ENCODE measurements at places on chromosomes 6 and 20.

GRCh38 chr6:53741034-53741823, 53.6 kb upstream of the LRRC1 start:
- DNase-seq, result no peak

DNA sequence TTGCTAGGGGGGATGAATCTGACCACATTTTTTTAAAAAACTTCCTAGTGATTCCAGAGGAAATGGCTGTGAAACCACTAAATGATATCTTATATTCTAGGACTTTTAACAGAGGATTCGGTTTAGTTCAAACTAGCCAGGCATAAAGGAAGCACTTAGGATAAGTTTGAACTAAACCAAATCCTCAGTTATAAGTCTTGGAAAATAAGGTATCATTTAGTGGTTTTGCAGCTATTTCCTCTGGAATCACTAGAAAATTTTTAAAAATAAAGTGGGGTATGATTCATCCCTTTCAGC, 327.9 kb upstream of the QKI start:
- no peak for DNase-seq

DNA sequence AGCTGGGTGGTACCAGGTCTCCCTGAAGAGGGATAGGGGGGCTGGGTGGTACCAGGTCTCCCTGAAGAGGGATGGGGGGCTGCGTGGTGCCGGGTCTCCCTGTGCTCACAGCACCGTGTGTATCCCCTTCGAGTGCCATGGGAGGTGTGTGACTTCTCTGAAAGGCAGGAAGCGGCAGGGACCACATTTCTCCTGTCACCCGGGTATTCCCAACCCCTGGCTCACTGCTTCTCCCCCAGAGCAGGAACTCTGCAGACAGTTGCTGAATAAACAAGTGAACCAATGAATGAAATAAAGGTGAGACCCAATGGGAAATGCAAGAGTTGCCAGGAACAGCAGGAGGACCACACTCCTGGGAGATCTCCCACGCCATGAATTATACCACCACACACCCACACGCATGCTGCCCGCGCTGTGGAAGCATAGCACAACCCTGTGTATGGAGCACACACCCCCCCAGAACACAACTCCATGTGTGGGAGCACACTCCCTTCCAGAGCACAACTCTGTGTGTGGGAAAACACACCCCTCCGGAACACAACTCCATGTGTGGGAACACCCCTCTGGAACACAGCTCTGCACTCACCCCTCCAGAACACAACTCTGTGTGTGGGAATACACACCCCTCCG, 50.7 kb downstream of the RNASET2 start:
- no peak for DNase-seq

- DNase-seq, result no peak
Observed at GRCh38 chr20:40657526-40657925, 31.5 kb downstream of the MAFB start.

GRCh38 chr6:70985156-70985555, 28.3 kb upstream of the B3GAT2 start:
- no peak for DNase-seq

GRCh38 chr6:137699031-137699683, 167.9 kb upstream of the TNFAIP3 start:
- DNase-seq, result peak; percentile 93

GRCh38 chr6:42405021-42405420, 46.7 kb downstream of the TRERF1 start:
- no peak for DNase-seq

GRCh38 chr6:105318660-105319059, 84.2 kb downstream of the PREP start:
- no peak for DNase-seq

DNA sequence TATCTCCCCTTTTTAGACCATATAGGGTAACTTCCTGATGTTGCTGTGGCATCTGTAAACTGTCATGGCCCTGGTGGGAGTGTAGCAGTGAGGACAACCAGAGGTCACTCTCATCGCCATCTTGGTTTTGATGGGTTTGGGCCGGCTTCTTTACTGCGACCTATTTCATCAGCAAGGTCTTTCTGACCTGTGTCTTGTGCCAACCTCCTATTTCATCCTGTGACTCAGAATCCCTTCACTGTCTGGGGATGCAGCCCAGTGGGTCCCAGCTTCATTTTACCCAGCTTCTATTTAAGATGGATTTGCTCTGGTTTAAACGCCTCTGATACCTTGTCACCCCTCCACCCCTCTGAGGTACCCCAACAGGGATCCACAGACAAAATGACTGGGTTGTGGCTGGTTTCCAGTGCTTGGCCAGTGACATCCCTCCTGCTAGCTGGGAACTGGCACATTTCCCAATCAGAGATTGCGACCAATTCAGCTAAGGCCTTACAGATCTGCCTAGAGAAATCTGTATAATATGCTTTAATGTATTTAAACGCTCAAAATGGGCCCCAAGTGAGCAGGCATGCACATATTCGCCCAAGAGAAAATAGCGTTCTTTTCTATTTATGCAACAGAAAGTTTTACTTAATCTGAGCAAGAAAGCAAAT, 315.6 kb upstream of the QKI start:
- no peak for DNase-seq

DNA sequence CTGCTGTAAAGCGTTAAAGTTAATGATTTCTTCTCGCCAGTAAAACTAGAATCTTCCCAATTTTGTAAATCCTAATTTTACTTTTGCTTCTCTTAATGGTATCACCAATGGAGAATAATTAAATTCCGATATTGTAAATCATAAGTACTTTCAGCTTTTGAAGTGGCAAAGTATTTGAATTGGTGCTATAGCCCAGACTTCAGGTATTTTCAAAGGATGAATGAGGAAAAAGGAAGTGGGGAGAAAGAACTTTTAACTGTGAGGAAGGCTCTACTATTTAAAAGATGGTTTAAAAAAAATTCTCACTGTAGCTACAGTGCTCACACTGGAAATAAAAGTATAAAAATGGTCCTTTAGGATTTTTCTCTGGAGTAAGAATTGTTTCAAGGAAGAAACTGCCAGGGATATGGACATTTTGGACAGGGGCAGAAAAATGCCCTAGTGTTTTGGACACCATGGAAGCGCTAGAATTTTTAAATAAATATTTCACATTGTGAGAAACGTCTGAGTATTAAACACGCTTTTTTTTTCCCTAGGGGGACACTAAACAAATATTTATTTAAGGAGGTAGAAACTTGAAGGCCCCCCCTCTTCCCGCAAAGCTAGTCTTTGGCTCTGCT, 1.3 kb upstream of the TAB2 start:
- DNase-seq, result no peak

GRCh38 chr6:52186480-52186879, 305 bp downstream of the IL17A start:
- no peak for DNase-seq

GRCh38 chr20:47445291-47445690, 56.4 kb upstream of the NCOA3 start:
- no peak for DNase-seq

- no peak for DNase-seq
Observed at GRCh38 chr6:134725590-134725989, 224.3 kb downstream of the ALDH8A1 start.

- no peak for DNase-seq
Observed at GRCh38 chr20:11778206-11778570, 139.5 kb upstream of the BTBD3 start.

DNA sequence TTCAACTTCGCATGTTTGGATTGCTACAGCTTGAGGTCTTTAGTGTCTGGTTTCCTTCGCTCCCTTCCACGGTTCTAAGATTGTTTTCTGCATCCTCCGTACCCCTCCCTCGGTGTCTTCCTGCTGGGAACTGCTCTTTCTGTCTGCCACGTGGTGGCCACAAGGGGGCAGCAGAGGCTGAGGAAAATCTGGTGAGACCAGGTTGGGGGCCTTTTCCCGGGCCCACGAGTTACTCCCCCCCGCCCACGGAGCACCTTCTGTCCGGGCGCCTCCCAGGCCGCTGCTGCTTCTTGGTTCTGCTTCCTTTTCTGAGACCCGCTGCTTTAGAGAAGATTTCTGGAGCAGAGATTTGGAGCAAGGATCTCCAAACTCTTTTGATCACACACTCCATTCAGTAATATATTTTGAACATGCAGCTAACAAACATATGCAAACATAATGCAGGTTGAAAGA, 21.1 kb upstream of the NOTCH4 start:
- DNase-seq, result peak; percentile 36

DNA sequence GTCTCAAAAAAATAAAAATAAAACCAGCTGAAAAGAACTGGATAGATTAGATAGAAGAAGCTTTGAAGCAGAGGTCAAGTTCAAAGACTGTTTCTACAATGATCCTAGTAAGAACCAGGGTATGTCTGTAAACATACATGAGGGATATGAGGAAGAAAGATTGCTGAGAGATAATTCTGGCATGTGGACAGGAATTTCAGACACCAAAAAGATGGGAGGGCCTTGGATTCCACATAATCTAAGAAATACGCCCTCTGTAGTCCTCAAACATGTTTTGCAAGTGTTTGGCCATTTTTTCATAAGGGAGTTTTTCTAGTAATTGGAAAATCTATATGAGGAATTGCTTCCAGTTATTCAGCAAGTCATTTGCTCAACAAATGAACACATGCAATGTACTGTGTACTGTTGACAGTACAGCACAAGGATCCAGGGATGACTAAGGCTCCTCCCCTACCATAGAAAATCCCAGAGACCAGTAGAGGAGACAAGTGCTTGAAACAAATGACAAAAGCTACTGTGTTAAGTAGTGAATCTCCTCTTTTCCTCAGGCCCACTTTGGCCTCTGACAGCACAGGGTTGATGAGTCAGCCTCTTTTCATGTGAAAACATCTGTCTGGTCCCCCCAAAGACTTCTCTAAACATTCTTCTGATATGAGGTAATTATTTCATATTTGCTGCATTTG, 795.9 kb downstream of the MAFB start:
- DNase-seq, result no peak

- DNase-seq, result no peak
Observed at GRCh38 chr20:15945289-15945688, 628.0 kb downstream of the KIF16B start.

- DNase-seq, result no peak
Observed at GRCh38 chr6:1439349-1439748, 50.0 kb downstream of the FOXF2 start.

DNA sequence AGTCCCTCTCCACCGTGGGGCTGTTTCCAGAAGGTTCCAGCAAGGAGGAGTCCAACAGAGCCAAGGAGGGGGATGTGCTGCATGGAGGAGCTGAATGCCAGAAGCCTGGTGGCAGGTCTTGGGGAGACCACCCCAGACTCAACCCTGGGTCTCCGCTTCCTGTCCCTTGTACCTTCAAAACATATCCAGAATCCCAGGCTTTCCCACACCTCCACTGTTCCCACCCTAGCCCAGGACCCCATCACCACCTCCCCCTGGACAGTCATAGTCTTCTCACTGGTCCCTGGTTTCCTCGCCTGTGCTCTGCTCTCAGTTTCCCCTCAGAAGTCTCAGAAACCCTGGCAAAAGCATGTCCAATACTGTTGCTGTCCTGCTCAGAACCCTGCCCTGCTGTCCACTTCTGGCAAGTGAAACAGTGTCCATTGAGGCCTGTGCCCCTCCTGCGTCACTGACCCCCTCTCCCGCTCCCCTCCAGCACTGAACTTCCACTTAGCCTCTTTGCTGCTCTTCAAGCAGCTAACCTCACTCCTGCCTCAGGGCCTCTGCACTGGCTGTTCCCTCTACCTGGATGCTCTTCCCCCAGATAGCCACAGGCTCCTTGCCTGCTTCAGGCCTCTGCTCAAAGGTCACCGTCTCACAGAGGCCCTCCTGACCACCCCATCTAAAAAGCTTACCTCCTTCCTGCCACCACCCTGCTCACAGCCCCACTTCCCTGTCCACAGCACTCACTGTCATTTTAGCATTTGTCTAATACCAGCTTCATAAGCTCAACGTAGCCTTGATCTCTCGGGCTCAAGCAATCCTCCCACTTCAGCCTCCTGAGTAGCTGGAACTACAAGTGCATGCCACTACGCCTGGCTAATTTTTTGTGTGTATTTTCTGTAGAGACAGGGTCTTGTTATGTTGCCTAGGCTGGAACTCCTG, 169.2 kb downstream of the GRM4 start:
- DNase-seq, result no peak

GRCh38 chr6:17965397-17965796, 22.0 kb downstream of the KIF13A start:
- DNase-seq, result no peak

GRCh38 chr20:54438166-54438565, 37.2 kb upstream of the DOK5 start:
- DNase-seq, result no peak

DNA sequence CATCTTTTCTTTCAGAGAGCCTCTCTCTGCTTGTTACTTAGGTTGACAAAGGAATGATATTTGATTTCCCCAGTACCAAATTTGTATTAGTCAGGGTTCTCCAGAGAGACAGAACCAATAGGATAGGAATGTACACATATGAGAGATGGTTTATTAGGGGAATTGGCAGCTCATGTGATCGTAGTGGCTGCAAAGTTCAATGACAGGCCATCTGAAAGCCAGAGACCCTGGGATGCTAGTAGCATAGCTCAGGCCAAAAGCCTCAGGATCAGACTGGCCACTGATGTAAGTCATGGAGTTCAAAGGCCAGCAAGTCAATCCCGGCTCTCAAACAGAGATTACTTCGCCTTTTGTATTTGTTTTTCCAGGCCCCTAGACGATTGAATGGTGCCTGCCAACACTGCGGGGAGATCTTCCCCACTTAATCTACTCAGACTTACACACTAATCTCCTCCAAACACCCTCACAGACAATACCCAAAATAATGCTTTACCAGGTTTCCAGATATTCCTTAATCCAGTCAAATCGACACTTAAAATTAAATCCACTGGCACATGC, 215.5 kb downstream of the ALDH8A1 start:
- DNase-seq, result no peak

- no peak for DNase-seq
Observed at GRCh38 chr6:167092672-167093339, 30.1 kb upstream of the CCR6 start.

GRCh38 chr6:854406-855118, 161.6 kb upstream of the EXOC2 start:
- DNase-seq, result no peak

DNA sequence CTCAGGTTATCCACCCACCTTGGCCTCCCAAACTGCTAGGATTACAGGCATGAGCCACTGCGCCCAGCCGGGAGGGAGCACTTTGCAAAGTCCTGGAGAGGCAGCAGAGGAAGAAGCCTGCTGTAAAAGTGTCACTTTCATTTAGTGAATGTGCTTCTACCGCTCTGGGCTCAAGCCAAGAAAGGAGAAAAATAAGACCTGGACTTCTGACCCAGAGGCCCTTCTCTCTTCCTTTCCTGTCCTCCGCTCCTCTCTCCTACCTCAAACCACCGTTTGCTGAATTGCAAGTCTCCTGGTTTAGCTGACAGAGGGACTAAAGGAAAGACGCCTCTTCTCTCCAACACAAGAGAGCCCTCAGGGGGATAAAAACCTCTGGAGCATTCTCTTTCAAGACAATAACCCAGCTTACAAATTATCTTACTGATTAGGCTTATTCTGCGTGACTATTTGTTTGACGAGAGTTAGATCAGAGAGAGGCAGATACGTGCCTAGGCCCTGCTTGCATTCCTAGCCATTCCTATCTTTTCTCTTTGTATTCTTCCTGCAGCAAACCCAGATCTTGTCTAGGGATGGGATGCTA, 84.2 kb upstream of the SLC22A23 start:
- DNase-seq, result no peak

GRCh38 chr6:46099952-46100351, 29.8 kb upstream of the ENPP4 start:
- no peak for DNase-seq

- DNase-seq, result no peak
Observed at GRCh38 chr6:91480402-91480801, 893.5 kb upstream of the MAP3K7 start.

Data from bone marrow (tissue), 2 donors.